HuH-7.5 (cell line): ENCODE measurements at places on chromosomes 6 and 20.

GRCh38 chr6:27237089-27237803, 10.3 kb upstream of the PRSS16 start:
- no peak for DNase-seq

DNA sequence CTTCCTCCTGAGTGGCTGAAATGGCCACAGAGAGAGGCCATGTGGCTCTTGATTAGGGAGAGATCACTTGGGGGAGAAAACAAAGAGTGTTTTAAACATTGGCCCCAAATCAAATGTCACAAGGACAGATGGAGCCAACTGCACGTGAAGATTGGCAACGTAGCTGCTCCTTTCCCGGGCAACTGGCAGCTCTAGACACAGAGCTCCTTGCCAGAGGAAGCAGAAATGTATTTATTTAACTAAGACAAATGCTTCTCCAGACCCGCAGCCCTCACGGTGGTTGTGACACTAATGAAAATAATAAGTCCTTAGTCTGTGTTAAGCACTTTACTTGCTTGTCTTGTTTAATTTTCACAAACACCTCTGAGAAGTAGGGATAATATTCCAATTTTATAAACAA, 49.6 kb upstream of the DSN1 start:
- DNase-seq, result no peak

DNA sequence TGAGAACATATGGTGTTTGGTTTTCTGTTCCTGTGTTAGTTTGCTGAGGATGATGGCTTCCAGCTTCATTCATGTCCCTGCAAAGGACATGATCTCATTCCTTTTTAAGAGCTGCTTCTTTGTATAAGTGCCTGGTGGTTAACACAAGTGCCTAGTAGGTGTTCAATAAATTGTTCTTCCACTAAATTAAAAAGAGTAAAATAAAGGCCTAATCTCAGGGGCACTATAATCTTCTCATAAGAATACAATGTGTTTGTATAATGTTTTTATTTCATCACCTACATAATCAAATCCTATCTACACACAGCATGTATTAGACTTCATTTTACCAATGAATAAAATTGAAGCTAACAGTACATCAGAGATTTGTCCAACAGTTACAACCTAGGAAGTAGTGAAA, 252.7 kb downstream of the KHDC1L start:
- no peak for DNase-seq

GRCh38 chr6:106519460-106520394, 109.6 kb downstream of the RTN4IP1 start:
- no peak for DNase-seq

GRCh38 chr6:20438462-20439070, 36.9 kb downstream of the E2F3 start:
- DNase-seq, result no peak

- no peak for DNase-seq
Measured at GRCh38 chr6:126069449-126069848, 83.1 kb downstream of the TRMT11 start.

DNA sequence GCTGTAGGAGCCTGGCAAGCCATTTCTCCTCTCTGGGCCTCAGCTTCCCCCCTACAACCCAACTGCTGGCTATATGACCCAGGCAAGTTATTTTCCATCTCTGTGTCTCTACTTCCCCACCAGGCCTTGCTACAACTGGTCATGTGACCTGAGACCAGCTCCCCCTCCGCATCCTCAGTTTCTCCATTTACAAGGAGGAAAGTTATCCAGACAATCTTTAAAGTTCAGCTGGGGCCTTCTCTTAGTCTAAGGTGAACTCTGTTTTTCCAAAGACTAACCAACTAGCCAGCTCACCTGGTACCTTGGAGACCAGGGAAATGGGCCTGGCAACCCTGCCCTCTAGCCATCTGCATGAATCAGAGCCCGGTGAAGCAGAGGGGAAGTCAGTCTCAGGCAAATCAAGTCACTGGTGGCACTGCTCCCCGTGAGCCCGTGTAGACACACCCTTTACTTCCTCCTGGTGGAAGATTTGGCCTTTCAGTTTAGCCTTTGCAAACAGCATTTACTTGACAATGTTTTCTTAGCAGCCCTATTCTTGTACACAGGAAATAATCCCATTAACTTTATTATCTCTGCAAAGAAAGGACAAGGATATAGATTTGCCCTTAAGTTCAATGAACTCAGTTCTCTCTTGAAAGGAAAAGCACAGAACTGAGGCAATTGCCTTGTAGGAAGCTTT, 157.7 kb downstream of the VEGFA start:
- no peak for DNase-seq

DNA sequence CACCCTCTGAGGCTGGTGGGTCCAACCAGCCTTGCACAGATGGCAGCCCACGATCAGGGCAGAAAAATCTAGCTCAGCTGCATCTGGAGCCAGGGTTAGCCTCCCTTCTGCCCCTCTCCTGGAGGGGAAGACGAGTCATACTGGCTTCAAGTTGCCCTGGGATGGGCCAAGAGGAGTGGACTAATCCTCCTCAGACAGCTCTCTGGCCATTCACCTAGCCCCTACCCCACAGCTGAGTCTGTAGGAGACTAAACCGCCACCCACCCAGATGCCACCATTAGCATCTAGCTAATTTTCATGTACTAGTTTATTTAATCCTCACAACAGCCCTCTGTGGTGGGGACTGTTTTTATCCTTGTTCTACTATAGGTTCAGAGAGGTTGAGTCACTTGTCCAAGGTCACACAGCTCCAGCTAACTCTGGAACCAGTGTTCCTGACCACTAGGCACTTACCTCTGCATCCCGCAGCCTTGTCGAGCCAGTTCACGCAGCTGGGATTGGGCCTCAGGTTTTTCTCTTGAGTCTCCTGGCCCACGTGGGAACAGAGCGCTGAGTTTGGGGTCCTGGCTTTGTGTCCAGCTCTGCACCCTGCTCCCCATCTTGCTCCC, 48.5 kb upstream of the CCDC167 start:
- no peak for DNase-seq

GRCh38 chr6:36671687-36672375, 6.7 kb upstream of the CDKN1A start:
- no peak for DNase-seq

GRCh38 chr6:134744301-134744700, 205.6 kb downstream of the ALDH8A1 start:
- no peak for DNase-seq

DNA sequence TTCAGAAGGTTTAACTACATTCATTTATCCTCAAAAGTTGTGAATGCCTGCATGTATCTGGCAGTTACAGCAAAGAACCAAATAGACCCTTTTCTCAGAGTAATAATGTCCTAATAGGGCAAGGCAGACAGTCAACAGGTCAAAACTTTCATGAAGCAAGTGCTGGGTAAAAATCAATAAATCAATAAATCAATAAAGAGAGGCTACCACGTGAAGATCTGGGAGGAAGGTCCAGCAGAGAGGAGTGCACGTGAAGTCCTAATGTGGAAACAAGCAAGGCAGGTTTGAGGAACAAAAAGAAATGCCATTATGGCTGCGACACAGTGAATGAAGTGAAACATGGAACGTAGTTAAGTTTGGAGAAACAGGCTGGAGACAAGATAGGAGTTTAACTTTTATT, 36.3 kb upstream of the C6orf118 start:
- no peak for DNase-seq

GRCh38 chr6:75147512-75147911, 58.3 kb downstream of the COL12A1 start:
- no peak for DNase-seq

GRCh38 chr20:48538058-48538825, 289.6 kb downstream of the PREX1 start:
- DNase-seq, result no peak

- DNase-seq, result no peak
Measured at GRCh38 chr20:13990465-13990864, at the start of gene SEL1L2. SEL1L2 (minus strand) TSS chr20:13990614; CDS start chr20:13990534, 80 bp downstream.

DNA sequence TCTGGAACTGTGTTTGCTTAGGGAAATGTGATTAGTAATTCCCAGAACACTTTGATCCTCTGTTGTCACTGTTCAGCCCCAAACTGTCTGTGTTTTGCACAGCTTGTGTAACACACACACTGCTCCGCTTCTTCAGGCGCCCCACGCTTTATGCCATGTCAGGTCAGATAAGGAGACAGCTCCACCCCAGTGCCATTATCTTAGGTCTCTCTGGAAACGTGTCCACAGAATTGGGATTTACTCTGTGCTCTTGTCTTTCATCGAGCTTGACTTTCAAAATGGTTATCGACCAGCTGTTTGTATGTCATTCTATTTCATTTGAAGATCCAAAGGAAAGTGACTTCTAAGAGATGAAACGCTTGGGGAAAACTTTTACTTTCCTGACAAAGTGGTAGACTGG, 106.4 kb upstream of the SSTR4 start:
- no peak for DNase-seq

DNA sequence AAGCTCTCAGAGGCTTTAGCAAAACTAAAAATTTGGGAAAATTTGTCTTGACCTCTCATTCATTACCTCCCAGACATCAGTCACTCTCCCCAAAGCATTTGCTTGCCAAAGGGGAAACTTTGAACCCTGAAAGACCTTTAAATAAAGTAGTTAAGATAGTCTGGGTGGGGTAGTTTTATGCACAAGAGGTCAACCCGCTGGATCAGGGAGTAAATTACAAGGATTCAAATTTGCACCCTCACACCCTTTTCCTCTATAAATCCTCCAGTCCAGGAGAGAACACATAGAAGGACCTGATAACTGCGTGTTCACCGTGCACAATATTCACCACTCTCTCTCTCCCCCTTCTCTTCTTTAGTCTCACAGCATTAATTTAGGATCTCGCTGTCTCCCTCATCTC, 36.1 kb upstream of the TNFRSF21 start:
- no peak for DNase-seq

GRCh38 chr6:82337688-82338257, 25.8 kb upstream of the TPBG start:
- DNase-seq, result no peak

DNA sequence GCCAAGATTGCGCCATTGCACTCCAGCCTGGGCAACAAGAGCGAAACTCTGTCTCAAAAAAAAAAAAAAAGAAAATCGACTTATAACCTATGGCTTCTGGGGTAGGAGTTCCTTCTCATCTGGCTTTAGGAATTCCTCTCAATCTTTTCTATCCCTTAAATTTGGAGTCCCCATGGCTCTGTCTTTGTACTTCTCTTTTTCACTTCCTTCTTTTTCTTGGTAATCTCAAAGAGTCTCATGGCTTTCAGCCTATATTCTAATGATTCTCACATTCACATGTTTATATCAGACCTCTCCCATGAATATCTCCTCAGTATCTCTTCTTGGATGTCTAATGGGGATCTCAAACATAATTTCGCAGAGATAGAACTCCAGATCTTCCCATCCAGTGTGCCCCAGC, 42.8 kb upstream of the RALGAPA2 start:
- DNase-seq, result no peak

DNA sequence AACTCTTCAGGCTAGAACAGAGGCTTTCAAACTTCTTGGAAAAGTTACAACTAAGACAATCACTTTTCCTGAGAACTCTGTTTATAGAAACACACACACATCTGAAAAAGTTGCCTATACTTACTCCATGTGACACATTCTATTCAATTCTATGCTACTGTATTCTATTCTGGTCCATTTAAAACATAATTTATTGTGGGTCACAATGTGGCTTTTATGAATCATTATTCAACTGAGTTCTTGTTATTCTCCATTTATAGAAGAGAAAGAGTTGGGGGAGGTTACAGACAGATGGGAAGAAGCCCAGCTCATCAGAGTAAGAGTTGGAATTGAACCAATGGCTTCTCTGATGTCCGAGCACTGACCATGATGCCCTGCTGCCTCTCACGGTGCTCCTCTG, 21.6 kb upstream of the BCAS1 start:
- DNase-seq, result no peak

DNA sequence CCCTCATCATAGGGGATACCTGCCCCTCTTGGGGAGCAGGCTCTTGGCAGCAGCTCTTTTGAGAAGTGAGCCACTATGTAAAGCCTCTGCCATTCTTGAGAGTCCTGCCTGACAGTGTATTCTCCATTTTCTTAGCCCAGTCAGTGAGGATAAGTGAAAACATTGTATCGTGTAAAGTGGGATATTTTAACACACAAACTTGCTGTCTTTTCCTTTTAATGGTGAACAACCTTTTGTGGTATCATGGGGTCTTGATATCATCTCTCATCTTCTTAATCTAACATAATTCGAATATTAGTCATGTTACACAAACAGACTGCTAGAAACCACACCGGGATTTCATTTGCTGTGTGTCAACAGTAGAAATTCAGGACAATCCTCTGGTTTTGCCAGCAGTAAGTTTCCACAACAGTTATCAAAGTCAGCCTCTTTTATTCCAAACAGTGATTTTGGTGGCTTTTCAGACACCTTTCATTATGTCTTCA, 136.2 kb downstream of the HIVEP1 start:
- DNase-seq, result no peak

GRCh38 chr6:142510211-142510610, 208.4 kb downstream of the ADGRG6 start:
- DNase-seq, result no peak

- no peak for DNase-seq
Measured at GRCh38 chr6:112218563-112218962, 35.8 kb downstream of the LAMA4 start.

DNA sequence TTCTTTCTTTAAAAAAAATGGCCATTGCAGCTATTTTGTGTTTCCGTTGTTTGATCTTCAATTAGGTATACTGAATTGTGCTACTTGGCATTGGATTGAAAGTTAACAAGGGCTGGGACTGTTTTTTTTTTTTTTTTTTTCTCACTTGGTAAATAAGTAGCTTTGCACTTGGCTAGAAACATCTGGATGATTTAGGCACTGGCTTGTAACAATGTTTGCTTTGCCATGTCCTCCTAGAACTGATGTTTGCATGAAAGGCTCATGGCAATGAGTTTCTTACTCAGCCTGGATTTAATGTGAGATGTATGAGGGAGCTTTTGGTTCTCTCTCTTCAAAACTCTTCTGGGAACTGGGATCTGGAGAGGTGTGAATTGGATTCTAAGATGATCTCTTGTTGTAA, 414.1 kb downstream of the CDH26 start:
- no peak for DNase-seq

DNA sequence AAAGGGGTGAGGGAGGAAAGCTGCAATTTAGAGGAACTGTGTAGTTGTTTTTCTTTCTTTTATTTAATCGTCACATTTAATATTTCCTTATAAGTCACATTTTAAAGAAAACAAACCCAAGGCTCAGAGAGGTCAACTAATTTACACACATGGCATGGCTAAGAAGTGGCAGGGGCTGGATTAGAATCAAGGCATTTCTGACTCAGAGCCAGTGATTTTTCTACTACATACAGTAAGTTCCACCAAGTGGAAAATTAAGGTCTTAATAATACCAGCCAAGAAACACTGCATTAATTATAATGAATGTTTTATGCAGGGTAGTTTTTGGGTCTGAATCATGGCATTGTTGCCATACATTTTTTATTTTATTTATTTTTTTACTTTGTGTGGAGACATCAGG, 607.7 kb upstream of the CITED2 start:
- no peak for DNase-seq

GRCh38 chr20:62590309-62591121, 51.8 kb upstream of the SLCO4A1 start:
- no peak for DNase-seq

DNA sequence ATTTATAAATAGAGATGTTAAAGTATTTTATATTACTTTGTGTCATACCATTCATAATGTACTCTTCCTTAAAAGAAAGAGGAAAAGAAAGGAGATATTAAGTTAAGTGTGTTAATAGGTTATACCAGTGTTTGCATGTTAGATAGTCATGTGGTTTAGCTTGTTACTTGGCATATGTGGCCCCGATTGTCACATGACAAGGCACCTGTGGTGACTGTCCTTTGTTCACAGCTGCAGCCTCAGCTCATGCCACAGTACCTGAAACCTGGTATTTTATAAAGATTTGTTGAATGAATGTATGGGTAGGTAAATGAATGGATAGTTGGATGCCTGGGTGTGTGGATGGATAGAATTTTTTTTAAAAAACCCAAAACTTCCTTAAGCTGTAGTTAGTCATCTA, 306.1 kb upstream of the FLRT3 start:
- no peak for DNase-seq
